ENCODE measurements at places on chromosomes 12 and 14.

DNA sequence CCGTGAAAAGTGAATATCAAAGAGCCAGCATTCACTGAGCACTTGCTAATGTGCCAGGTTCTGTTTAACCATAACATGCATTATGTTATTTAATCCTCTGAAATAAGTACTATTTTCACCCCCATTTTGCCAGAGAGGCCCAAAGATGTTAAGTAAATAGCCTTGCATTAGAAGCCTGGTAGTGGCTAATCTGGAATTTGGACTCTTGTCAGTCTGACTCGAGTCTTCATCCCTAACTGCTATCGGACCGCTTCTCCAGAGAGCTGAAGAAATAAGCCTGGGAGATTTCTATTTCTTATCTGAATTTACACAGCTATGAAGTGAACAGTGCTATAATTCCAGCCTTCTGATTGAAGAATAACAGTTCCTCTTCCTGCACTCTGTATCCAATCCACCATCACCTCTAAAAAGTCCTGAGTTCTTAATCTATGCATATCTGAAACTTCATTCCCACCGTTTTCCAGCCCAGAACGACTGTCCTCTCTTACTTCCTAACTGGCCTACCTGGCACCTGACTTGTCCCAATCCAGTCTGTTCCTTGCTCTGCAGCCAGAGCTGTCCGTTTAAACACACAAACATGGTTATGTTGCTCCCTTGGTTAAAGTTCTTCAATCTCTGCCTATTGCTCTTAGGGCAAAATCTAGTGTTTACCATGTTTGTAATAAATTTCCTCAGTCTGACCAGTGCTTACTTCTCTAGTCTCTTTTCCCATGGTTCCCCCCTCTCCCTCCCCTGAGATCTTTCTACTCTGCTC is 2.3 kb downstream of the POLR3B start:
- no peak for DNase-seq

GRCh38 chr14:98183556-98183955 is 1088.4 kb downstream of the BCL11B start:
- DNase-seq = no peak

DNA sequence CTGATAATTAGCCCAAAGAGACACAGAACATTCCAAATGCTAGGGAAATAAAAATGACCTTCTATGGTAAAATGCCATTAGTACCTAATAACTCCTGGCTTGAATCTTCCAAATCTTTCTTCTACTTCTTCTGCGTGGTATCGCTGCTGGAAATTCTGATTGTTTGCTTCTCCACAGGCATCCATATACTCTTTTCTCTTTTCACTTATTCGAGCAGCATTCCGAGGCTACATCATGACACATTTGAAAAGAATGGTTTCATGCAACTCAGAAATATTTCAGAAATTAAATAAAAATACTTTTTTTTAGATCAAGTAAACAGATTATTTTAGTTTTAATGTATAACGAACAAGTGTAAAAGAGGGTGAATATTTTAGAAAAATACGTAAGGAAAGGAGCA is 18.9 kb downstream of the ZCCHC8 start:
- no peak for DNase-seq

DNA sequence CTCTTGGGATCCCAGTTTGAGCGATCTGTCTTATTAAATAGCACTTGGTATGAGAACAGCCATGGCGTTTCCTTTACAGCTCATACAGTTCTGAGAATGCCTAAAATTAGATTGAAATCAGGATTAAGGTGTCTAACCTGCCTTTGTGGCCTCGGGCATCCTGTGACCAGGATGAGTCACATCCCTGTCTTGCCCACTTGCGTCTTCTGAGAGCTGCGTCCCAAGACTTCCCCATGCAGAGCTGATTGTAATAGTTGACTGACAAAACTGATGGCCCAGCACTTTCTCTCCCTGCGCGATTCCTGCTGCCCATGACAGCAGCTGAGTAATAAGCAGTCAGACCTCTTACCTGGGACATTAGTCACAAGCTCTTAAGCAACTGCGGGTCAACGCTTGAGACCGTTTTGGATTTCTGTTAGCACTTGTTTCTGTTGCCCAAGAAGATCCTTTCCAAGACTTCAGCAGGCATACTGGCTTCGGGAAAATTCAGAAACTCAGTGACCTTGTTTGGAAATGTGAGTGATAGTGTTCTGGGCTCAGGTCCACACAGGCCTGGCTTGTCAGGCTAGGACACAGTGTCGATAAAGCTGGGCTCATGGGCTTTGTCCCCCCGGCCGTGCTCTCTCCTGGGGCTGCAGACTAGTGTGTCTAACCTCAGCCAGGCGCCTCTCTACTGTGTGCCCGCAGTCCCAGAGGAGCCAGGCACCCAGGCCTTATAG is 169.9 kb upstream of the HIF1A start:
- DNase-seq = no peak

- DNase-seq = no peak
Measured at GRCh38 chr12:28569698-28570411, 379.6 kb downstream of the CCDC91 start.

- no peak for DNase-seq
Measured at GRCh38 chr12:23140710-23141109, 515.7 kb downstream of the ETNK1 start.

- peak; percentile 51 for DNase-seq
Measured at GRCh38 chr12:130538343-130539095, 177.6 kb downstream of the RIMBP2 start.

DNA sequence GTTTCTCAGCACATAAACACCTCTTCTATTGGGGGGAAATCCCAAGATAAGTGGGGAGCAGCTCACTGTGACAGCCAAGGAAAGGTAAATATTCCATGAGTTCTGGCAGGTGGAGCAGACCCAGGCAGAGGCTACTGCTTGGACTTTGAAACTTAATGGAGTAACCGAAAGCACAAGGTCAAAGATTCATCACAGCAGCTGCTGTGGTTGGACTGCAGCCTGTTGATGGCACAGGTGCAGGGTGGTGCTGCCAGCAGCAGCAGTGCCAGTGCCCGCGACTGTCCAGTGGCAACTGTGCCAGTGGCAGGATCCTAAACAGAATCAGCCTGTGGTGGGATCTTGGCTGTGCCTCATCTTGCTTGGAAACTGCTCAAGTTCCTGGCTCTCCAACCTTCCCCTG is 81.4 kb upstream of the ARID2 start:
- no peak for DNase-seq

DNA sequence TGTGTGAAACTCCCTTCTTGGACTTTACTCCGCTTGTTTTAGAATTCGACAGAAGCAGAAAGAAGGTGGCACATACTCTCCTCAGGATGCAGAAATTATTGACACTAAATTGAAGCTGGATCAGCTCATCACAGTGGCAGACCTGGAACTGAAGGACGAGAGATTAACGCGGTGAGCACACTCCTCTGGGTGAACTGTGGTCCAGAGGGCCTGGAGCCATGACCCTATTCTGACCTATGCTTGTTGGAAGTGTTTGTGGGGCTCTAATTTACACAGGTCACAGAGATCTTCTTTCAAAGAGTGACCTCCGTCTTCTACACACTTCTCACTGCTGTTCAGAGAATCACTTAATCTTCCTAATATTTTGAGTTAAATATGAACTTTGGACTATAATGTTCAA is 72.5 kb upstream of the MYF6 start:
- DNase-seq = no peak

- no peak for DNase-seq
Measured at GRCh38 chr14:102548616-102549240, 39.2 kb upstream of the ANKRD9 start.

GRCh38 chr12:111410431-111411184 is 4.9 kb downstream of the SH2B3 start:
- no peak for DNase-seq

- DNase-seq = no peak
Measured at GRCh38 chr12:121038861-121039668, at the start of gene OASL. Gene OASL, minus strand, starts transcription at chr12:121039246. Its CDS starts 275 bp downstream, at chr12:121038971.

DNA sequence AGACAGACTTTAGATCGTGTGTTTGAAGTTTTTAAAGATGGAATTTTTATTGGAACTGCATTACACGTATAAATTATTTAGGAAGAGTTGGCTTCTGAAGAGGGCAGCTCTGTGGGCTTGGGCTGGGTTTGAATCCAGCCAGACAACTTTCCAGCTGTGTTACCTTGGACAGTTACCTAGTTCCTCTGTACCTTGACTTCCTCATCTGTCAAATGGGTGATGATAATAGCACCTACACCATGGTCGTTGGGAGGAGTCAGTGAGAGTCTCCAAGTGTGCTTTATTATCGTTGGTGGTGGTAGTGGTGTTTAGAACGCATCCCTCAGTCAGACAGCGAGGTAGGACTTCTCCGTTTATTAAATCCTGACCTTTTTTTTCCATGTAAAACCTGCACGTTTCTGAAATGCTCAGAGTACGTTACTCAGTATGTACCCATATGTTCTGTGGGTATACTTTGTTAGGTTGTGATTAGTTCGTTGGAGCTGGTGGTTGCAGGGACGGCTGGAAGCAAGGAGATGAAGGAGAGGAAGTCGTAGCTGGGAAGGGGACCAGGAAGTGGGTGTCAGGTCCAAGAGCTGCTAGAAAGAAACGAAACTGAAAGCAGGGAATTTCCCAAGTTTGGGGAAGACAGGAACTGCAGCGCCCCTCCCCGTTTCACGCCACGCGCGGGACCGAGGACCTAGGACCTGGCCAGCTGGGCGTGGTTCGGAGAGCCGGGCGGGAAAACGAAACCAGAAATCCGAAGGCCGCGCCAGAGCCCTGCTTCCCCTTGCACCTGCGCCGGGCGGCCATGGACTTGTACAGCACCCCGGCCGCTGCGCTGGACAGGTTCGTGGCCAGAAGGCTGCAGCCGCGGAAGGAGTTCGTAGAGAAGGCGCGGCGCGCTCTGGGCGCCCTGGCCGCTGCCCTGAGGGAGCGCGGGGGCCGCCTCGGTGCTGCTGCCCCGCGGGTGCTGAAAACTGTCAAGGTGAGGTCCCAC is at the start of gene OAS3:
Gene OAS3, plus strand, starts transcription at position 734 of the 979 bp plus-strand sequence. Its CDS starts 57 bp downstream, at position 791.
- peak; percentile 33 for DNase-seq

DNA sequence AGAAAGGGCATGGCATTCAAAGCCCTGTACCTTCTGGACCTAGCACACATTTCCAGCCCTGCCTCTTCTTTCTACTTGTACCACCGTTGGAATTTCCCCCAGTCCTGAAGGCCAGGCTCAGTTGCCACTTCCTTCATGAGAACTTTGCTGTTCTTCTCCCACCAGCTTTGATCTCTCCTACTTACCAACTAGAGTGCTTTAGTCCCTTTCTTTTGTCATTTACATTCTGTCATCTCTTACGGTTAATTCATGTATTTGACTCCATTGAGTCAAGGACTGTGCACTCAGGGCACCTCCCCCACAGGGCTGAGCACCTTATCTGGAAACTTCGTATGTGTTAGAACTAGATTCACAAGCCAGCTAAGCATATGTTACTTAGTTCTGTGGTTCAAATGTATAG is 26.3 kb downstream of the BICDL1 start:
- DNase-seq = no peak

GRCh38 chr12:99260456-99260996 is 387.0 kb upstream of the GARIN6 start:
- DNase-seq = no peak

GRCh38 chr14:22099942-22100763 is 426.5 kb upstream of the OR4E1 start:
- peak; percentile 22 for DNase-seq

GRCh38 chr12:49933796-49934195 is 16.7 kb upstream of the AQP2 start:
- DNase-seq = no peak

GRCh38 chr14:68741477-68741791 is 51.4 kb downstream of the ZFP36L1 start:
- no peak for DNase-seq

DNA sequence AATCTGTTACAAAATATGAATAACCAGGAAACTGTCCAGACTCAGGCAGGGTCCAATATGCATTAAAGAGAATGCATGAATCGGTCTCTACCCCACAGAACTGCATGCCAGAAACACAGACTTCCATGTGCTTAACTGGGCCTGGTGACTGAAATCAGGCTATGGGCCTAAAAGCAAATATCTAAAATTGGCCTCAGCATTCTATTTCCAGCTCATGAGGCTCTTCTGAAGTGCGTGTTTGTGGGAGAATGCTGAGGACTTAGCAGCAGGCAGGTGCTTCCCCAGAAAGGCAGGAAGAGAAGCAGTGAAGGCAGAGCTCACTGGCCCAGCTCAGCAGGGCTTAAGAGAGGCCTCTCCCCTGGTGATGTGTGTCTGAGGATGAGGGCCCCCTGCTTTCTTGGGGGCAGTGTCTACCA is 48.5 kb downstream of the ADGRD1 start:
- DNase-seq = peak; percentile 44

DNA sequence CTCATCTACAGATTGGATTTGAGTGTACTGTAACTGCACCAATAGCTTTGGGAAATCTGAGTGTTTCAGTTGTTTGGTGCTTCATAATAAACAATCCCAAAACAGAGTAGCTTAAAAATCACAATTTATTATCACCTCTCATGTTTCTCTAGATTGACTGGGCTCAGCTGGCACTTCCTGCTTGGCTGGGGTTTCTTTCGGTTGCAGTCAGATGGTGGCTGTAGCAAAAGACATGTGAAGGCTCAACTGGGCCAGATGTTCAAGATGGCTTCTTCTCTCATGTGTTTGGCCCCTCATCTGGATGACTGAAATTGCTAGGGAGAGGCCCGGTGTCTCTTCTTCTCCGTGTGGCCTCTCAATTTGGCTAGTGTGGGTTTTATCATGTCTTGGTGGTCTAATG is 12.1 kb upstream of the BMP4 start:
- no peak for DNase-seq

- no peak for DNase-seq
Measured at GRCh38 chr12:132222808-132223173, 78.5 kb downstream of the NOC4L start.

GRCh38 chr14:26281280-26281998 is 316.4 kb downstream of the NOVA1 start:
- no peak for DNase-seq

GRCh38 chr12:32240162-32240561 is 133.5 kb downstream of the BICD1 start:
- no peak for DNase-seq

GRCh38 chr12:47852096-47852571 is 32.4 kb upstream of the HDAC7 start:
- no peak for DNase-seq

GRCh38 chr12:118145113-118145797 is 9.3 kb downstream of the PEBP1 start:
- DNase-seq = no peak

DNA sequence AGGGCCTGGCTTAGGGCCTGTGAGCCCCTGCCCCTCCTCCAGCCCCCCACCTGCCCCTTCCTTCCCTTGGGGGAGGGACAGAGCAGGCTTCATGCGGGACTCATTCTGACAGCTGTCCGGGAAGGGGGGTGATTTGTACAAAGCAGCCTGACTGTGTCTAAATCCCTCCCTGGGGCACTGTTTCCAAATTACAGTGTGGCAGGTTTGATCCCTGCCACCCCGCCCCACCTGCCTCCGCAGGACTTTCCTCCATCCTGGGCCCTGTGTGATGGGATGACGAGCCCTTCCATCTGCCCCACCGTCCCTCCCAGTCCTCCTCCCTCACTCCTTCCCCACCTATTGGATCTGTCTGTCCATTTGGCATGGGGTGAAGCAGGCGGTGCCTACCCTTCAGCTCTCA is 363.9 kb downstream of the BCL11B start:
- no peak for DNase-seq

GRCh38 chr14:77220246-77221017 is 38.8 kb downstream of the TMEM63C start:
- no peak for DNase-seq

- DNase-seq = no peak
Measured at GRCh38 chr12:115400011-115400410, 716.0 kb upstream of the TBX3 start.

- no peak for DNase-seq
Measured at GRCh38 chr12:402029-402389, 565 bp downstream of the CCDC77 start.

Data from occipital lobe (tissue), 3 donors.